Substantia nigra (tissue), 51 donors: ENCODE measurements at places on chromosomes 6 and 20.

- DNase-seq = no peak
These were observed 209.0 kb downstream of the TFAP2A start for GRCh38 chr6:10205892-10206291.

DNA sequence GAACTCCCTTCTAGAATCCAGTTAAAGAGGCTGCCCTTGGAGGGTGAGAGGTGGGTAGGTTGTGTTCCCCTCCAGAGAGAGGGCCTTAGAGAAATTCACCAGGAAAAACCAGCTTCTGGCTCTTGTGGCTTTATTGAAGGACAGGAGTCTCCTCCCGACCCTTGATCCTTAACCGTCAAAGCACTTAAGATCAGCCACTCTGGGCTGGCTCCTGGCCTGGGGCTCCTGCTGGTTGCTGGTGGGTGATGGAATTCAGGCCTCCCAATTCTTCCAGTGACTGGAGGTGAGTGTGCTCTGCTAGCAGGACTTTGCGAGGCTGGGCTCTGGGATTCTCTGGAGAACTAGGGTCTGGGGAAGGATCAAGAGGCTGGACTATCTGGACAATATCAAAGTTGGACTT, 75.6 kb upstream of the LGSN start:
- DNase-seq = no peak

DNA sequence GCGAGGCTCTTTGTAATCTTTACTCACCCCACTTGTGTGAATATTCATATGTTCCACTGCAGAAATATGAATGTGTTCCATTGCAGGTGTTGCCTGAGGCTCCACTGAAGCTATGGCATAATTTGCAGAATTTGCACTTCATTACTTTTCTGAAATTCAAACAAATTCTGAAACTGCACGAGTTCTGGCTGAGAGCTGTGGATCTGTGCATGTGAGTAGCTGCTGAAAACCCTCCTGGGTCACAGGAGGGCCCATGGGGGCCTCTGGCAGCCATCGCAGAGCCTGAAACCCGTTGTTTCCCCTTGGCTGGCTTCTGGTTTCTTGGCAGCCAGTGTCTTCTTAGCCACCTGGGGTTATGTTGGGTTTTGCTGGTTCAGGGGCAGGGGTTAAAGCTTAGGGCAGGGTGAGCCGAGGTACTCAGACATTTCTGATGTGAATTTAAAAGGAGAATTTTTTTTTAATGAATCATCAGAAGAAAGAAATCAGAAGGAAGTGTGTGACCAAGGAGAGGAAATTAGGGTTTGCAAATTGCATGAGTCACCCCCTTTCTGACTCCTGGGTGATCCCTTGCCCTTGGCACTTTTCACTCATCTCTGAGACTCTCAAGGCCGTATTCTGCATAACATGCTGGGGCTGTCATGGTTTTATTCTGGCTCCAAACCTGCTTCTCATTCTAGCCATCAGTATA, 40.6 kb downstream of the TOX2 start:
- no peak for DNase-seq

DNA sequence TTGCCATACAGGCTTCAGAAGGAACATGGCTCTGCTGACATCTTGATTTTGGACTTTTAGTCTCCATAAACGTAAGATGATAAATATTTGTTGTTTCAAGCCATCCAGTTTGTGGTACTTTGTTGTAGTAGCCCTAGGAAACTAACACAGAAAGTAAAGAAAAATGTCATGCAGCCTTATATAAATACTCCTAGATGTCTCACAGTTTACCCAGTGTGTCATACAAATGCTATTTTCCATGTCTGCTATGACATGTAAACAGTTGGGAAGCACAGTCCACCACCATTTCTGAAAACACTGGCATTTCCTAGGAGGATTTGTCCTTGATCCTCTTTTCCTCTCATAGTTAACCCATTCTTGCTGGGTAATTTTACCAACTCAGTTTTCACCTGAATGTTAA, 30.6 kb upstream of the ME1 start:
- no peak for DNase-seq

DNA sequence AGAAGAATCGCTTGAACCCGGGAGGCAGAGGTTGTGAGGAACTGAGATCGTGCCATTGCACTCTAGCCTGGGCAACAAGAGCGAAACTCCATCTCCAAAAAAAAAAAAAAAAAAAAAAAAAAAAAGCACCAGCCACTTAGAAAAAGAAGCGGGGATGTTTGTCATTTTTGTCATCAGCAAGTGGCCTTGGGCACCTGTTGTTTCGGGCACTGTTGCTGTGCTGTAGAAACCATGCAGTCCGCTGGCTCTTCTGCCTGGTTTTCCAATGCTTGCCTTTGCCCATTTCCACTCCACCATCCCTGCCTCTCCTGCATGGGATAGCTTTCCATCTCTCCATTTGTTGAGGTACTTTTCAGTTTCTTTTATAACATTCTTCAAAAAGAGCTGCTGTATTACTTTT, 129.3 kb downstream of the ARID1B start:
- DNase-seq = no peak

DNA sequence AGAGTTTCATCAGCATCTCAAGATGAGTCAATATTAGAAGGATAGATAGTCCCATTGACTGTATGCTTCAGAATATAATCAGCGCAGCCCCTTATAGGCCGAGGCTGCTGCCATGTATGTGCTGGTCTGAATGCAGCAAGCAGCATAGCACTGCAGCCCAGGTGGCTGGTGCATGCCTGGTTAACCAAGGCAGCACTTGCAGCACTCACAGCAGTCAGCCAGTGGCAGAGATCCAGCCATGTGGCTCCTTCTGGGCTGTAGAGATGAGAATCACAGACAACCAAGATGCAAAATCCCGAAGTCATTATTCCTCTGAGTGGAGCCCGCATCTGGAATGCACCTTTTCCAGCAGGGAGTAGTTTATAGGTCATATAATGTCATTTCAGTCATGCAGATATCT, 251.9 kb downstream of the UST start:
- DNase-seq = no peak

DNA sequence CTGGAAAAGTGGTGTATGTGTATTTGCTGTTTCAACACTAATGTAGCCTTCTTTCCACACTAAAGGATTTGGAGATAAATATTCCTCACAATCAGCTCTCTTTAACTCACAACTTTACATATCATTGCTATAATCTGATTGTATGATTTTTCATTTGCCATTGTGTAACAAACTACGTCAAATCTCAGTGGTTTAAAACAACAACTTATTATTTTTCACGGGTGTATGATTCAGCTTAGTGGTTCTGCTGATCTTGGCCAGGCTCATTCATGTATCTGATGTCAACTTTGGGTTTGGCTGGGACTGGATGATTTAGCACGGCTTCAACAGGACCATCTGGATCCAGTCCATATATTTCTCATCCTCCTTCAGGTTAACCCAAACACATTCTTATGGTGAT, 55.4 kb upstream of the TMX4 start:
- DNase-seq = no peak

GRCh38 chr6:156595476-156595875, 181.7 kb upstream of the ARID1B start:
- no peak for DNase-seq

DNA sequence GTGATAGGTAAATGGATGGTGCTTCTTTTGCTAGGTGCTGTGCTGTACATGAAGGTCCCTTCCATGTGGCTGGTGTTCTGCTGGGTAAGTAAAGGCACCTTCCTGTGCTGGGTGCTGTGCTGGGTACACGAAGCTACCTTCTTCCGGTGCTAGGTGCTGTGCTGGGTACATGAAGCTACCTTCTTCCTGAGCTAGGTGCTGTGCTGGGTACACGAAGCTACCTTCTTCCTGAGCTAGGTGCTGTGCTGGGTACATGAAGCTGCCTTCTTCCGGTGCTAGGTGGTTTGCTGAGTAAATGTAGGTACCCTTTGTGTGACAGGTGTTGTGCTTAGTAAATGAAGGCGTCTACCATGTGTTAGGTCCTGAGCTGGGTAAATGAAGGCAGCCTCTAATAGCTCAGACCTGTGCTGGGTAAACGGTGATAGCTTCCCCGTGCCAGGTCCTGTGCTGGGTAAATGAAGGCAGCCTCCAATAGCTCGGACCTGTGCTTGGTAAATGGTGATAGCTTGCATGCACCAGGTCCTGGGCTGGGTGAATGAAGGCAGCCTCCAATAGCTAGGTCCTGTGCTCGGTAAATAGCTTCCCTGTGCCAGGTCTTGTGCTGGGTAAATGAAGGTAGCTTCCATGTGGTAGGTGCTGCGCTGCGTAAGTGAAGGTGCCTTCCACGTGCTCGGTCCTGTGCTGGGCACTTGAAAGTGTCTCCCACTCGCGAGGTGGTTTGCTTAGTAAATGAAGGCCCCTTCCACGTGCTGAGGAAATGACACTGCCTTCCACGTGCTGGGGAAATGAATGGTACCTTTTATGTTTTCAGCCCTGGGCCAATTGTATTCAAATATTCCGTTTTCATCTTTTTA, 115.5 kb downstream of the ERMARD start:
- no peak for DNase-seq

DNA sequence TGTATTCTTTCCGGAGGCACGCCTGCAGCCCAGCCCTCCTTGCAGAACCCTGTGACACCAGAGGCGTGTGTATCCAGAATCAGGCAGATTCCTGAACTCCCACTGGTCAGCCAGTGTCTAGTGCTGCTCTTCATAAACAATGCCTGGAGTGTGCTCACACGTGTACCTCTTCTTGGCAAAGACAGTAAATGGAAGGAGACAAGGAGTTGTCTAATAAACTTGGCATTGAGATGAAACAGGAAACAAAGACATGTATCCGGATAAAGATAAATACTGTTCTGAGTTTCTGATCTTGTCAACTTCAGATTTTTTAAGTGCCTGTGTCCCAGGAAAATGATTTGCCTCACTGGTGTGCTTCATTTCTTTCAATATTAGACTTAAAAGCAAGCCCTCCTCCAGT, 1.7 kb downstream of the RPS6KA2 start:
- DNase-seq = no peak

DNA sequence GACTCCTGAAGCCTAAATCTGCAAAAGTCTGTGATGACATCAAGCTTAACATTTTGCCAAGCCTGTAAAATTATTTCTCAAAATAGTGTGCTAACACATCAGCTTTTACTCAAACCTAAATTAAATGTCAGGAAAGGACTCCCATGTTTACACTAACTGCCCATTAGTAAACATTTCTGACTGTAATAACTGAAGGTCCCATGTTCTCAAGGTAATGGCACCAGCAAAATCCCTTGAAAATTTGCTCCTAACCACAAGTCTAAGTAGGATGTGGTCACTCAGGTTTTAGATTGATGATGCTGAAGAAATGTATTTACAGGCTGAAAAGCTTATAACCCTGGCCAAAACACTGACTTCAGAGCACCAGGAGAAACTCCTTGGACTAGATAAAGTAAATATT, 33.0 kb downstream of the BACH2 start:
- no peak for DNase-seq

GRCh38 chr6:41511443-41512060, 34.6 kb upstream of the FOXP4 start:
- no peak for DNase-seq

DNA sequence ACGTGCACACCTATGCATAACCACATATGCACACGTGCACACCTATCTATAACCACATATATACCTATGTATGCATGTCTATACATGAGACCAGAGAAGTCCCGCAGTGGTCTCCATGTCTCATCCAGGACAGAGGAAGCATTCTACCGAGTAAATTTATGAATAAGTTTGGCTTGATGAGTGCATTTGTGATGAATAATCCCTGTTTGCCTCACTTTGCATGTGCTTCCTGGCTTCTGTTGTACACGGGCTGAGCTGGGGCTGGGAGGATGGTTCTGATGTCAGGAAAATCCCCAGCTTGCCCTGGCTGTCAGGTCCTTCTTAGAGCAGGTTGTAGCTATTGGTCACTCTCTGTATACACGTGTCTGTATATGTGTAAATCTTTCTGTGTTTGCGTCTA, 157.6 kb upstream of the RPS6KA2 start:
- no peak for DNase-seq

DNA sequence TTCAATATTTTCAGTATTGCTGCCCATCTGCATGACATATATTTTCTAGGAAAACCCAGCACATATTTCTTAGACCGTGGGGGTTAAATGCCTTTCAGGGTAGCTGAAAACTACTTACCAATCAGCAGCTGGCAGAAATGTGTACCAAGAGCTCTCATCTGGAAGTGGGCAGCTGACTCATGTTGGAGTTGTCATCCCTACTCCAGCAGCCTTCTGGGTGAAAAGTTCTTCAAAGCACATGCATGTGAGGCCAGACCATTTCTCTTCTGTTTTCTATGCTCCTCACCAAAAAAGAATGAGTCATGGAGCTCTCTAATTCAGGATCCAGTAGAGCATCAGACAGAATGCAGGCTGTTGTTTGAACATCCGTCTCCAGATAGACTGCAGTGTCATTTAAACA, 135.5 kb downstream of the PAX1 start:
- DNase-seq = no peak

DNA sequence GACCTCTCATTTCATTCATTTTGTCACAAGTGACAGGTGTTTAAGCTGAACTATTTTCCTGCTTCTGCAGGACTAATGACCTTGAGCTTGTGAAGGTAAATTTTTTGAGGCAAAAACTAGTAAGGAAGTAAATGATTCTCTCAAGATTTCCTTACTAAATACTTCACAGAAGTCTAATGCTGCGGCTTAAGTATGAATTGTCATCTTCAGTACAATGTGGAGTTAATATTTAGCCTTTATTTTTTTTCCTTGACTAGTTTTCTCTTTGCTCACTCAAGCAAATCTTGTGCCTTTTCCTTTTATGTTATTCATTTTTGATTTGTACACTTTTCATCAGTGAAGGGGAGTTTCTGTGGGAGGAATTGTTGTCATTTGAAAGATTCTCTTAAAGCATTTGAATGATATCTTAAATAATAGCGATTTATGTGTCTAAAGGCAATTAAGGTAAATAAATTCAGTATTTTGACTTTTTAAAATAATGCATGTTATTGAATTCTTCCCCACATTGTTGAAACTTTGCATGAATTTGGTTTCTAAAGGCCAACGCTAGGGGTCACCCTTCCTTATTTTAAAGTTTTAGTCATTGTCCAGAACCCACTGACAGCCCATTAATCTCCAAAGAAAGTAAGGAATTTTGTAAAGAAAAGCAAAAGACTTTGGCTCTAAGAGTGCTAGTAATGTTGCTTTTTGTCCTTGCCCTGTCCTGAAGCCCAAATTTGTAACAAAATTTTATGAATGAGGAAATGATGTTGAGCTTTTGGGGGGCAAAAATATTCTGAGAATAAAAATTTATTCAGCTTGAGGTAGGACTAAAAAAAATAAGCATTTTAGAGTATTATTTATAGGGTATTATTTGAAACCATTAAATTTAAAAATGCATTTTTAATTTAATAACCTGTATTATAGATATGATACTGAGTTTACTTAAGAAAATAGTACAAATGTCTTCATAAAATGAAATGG, 157.4 kb upstream of the LAMA2 start:
- DNase-seq = no peak

DNA sequence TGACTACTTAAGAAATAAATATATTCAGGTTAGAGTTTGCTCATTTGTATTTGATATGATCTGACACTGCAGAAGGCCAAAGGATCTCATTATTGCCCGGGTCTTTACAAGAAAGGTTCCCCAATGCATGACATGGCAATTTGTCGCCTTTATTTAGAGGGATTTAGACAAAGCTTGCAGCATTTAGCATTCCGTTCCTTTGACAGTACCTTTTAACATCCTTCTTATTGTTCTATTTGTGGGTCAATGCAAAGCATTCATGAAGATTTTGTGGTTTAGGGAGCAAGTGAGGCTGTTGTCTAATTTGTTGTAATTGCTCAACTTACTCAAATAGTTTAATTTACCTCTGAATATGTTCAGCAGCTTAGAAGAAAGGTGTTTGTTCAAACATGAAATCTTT, 230.8 kb upstream of the FLRT3 start:
- no peak for DNase-seq
